ENCODE measurements at places on chromosomes 11 and 22.

GRCh38 chr11:116175707-116176106 lies 597.1 kb downstream of the BUD13 start:
- no peak for DNase-seq

DNA sequence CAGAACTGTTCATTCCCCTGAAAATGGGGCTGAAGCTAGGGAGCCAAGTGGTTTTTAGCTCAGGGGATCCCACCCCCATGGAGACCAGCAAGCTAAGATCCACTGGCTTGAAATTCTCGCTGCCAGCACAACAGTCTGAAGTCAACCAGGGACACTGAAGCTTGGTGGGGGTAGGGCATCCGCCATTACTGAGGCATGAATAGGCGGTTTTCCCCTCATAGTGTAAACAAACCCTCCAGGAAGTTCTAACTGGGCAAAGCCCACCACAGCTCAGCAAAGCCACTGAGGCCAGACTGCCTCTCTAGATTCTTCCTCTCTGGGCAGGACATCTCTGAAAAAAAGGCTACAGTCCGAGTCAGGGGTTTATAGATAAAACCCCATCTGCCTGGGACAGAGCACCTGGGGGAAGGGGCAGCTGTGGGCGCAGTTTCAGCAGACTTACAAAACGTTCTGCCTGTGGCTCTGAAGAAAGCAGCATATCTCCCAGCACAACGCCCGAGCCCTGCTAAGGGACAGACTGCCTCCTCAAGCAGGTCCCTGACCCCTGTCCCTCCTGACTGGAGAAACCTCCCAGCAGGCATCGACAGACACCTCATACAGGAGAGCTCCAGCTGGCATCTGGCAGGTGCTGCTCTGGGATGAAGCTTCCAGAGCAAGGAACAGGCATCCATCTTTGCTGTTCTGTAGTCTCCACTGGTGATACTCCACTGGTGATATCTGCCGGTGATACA lies 32.7 kb downstream of the GAB4 start:
- DNase-seq: no peak

DNA sequence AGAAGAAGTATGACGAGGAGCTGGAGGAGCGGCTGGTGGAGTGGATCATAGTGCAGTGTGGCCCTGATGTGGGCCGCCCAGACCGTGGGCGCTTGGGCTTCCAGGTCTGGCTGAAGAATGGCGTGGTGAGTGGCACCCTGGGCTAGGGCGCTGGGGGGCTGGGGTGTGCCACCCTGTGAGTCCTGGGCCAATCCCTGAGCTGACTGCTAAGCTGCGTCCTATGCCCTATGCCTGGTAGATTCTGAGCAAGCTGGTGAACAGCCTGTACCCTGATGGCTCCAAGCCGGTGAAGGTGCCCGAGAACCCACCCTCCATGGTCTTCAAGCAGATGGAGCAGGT lies 3.9 kb downstream of the TAGLN start:
- DNase-seq: no peak

DNA sequence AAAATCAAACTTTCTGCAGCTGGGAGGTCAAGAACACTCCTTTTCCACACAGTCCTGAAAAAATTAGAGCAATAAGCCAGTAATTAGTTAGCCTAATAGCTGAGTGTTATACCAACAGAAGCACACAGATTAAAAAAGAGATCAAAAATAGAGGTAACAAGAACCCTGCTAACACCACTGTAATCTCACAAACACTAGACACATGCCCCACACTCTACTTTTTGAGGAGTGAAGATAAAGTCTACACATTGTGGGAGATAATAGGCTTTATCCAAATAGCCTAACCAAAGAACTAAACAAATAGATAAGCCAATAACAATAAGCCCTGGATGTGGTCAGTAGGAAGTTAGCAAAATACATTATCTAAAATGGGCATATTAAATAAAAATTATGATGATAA lies 372.7 kb upstream of the ANO5 start:
- DNase-seq: no peak

DNA sequence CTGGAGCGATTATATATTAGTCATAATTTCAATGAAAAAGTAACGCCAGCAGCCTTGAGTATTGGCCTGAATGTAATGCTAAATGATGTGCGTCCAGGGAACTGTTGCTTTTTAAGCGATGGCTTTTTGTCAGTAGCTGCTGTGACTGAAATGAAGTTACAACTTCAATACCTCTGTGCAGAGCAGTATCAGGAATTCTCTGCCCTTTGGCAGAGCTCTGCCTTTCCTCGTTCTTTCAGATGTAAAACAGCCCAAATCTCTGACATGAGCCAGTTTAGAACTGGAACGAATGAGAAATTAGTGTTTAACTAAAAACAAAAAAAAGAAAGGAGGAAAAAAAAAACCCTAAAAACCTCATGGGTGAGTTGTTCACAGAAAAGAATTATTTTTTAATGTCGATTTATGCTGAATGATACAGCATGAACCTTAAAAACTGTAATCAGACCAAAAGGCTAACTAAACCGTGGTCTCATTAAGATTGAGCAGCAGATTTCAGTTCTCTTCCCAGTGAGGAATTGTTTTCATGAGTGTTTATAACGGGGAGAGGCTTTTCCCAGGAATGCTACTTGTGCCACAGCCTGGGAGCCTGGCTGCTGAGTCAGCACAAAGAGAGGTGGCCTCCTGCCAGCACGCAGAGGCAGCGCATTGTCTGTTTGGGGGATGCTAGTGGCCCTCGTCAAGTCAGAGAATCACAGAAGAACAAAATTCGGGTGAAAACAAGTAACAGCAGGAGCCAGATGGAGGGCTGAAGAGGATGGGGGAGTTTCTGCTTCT lies 146.2 kb upstream of the RASSF10 start:
- DNase-seq: no peak

DNA sequence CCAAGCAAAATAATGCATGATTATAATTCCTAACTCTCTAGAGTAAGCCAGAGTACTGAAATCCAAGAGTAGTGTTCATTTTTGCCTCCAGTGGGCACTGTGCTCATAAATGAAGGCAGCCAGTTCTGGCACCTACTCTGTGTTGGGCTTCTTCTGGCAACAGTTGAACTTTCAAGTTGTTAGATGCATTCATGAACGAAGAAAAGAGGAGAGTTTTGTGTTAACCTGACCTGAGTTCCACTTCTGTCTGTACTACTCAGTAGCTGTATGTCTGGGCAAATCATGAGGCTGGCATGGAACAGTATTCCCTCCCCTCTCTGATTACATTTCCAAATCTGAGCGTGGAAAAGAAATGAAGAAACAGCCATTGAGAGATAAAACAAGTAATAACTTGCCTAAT lies 20.3 kb upstream of the TENM4 start:
- no peak for DNase-seq

GRCh38 chr11:91160661-91161060 lies 937.8 kb upstream of the CHORDC1 start:
- no peak for DNase-seq

DNA sequence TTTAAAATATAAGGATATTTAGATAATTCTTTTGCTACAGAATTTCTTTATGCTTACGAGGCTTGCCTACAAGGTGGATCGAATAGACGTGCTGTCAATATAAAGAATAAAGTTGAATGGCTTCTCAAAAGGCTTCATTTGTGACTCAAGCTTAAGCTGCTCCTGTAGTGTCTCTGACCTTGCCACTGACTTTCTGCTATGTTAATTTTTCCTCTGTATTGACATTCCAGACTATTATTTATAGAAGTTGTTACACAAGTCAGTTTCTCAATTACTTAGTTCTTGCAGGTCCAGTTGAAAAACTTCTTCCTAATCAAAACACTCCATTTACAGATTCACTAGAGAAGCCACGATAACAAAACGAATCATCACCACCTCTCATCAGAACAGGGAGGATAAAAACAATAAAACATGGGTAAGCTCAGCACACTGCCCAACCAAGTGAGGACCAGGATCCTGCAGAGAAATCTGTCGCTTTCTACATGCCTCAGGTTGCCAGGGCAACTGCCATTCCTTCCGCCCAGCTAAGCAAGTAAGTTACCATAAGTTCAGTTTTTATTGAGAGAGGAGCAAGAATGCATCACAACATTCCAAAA lies 39.0 kb upstream of the CHKA start:
- no peak for DNase-seq

GRCh38 chr22:40310081-40310767 lies 36.1 kb upstream of the ADSL start:
- DNase-seq: no peak

DNA sequence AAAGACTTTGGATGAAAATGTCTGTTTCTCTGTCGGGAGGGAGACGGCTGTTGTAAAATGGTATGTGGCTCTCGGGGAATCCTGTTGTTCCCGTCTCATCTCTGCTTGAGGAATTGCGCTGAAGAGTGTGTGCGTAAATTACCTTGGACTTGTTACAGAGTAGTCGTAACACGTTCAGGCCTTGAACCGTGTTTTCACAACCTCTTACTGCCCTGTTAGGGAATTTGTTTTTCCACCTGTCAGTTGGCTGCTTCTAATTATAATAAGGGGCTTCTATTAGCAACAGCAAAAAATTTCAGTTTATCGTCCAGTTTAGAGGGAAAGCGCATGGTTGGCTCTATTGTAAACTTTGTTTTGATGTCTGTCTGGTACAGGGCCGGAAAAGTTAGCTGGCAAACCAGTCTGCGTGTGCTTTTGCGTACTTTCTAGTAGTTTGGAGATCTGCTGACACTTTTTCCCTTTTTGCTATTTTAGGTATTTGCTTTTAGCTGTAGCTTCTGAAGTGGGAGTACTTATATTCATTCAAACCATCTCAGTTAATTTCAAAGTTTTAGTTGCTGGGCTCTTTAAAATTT lies 1.5 kb downstream of the HIPK3 start:
- no peak for DNase-seq
